Stimulated activated CD4-positive, alpha-beta T cell treated with anti-CD3 and anti-CD28 coated beads, Interleukin-1b, Interleukin-23, amount 100 ng/mL, for 1 hour (primary cell): ENCODE measurements at places on chromosomes 1 and 21.

DNA sequence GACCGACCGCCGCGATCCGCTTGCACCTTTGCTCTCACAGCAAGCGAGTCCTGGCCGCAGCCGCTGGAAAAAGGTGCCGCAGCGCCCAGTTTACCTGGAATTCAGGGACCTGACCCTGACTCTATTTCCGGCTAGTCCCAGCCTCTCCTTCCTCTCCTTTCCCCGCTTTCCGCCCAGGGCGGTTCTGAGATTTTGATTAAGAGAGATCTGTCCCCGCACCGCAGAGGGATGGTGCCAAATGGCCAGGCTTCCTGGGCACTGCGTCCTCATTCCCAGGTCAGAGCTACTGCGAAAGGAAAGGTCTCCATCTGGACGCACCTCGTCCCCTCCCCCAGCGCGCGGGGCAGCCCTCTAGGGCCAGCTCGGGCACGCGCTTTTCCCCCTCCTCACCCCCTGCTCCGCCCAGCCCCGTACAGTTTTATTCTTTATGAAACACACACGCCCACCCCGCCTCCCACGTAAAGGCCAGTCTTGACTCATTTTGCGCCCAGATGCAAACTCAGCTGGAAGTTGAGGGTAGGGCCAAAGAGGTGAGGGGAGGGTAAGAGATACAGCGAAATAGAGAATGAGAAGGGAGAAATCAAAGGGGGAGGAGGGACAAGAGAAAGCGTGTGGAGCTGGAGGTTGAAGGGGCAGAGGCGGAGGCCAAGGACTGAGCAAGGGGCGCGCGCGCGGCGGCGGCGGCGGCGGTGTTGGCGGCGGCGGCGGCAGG is 411.8 kb upstream of the ESRRG start:
- no peak for DNase-seq

GRCh38 chr1:43908858-43909257 is 24.7 kb upstream of the ARTN start:
- no peak for DNase-seq

GRCh38 chr1:178528228-178528952 is 15.5 kb downstream of the TEX35 start:
- DNase-seq = no peak

DNA sequence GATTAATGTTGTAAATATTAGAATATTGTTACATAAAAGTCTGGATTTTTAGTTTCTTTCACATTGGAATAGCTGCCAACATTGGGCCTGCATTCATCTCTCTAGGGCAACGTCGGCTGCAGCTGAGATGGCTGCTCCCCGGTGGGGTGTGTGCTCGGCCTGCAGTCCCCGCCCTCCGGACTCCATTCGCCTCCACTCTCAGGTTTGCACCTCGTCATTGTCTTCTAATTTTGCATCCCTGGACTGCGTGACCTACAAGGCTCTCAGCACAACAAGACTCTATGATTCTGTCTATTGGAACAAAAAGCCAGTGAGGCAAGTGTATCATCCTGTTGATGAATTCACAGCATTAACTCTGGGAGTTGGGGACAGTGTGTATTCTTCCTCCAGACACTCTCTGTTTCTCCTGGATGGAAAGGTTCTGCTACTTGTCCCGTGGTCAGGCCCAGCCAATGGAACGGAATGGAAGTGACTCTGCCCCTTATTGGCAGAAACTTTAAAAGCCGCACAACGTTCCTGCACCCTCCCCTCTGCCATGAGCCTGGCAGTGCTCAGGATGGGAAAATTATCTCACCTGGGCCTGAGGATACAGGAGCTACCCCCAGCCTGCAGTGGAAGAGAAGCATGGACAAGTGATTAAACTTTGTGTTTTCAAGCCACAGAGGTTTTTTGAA is 105.0 kb upstream of the SAMD11 start:
- no peak for DNase-seq

DNA sequence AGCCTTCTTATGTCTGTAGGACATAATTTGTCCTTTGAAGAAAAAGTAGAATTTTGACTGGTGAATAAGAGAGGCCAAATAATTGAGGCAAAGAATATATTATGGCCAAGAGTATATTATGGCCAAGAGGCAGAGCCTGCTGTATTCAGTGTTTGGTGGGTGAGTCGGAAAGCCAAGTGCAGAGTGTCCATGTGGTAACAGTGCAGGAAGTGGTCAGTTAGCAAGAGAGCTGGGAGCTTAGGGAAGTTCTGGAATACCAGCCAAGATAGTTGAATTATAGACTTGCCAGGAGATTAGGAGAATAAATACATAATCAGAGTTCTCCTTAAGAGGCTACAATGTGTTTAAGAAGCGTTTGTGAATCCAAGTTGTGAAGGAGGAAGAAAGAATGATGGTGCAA is 131.5 kb upstream of the LMO4 start:
- no peak for DNase-seq

DNA sequence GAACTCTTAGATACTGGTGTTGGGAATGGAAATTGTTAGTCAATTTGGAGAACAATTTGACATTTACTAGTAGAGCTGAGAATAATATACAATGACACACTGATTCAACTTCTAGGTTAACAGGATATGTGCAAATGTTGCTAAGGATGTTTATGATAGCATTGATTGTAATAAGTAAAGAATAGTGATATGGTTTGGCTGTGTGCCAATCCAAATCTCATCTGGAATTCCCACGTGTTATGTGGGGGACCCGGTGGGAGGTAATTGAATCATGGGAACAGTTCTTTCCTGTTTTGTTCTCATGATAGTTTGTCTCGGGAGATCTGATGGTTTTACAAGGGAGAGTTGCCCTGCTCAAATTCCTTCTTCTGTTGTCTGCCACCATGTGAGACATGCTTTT is 302.4 kb upstream of the TMPRSS15 start:
- no peak for DNase-seq
